NCI-H510A treated with DMSO at 0.1 percent for 48 hours (cell line): ENCODE measurements at places on chromosomes 12 and 14.

GRCh38 chr14:22271838-22272799 lies 316.9 kb downstream of the DAD1 start:
- DNase-seq = no peak

GRCh38 chr14:71988939-71989338 lies 56.7 kb downstream of the RGS6 start:
- DNase-seq = no peak

GRCh38 chr14:47278233-47278842 lies 397.1 kb downstream of the MDGA2 start:
- peak; percentile 29 for DNase-seq

- DNase-seq = no peak
These were observed 147.6 kb downstream of the RIMBP2 start for GRCh38 chr12:130568501-130568900.

DNA sequence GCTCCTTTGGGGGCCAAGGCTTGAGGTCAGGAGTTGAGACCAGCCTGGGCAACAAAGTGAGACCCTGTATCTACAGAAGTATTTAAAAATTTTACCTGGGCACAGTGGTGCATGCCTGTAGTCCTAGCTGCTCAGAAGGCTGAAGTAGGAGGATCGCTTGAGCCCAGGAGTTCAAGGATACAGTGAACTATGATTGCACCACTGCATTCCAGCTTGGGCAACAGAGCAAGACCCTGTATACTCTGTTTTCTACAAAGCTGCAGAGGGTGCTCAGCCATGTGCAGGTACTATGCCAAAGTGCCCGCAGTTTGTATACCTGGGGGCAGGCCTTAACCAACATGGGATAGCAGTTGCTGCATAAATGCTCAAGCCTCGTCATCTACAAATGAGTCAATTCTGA lies 26.8 kb upstream of the CDKL1 start:
- DNase-seq = no peak

DNA sequence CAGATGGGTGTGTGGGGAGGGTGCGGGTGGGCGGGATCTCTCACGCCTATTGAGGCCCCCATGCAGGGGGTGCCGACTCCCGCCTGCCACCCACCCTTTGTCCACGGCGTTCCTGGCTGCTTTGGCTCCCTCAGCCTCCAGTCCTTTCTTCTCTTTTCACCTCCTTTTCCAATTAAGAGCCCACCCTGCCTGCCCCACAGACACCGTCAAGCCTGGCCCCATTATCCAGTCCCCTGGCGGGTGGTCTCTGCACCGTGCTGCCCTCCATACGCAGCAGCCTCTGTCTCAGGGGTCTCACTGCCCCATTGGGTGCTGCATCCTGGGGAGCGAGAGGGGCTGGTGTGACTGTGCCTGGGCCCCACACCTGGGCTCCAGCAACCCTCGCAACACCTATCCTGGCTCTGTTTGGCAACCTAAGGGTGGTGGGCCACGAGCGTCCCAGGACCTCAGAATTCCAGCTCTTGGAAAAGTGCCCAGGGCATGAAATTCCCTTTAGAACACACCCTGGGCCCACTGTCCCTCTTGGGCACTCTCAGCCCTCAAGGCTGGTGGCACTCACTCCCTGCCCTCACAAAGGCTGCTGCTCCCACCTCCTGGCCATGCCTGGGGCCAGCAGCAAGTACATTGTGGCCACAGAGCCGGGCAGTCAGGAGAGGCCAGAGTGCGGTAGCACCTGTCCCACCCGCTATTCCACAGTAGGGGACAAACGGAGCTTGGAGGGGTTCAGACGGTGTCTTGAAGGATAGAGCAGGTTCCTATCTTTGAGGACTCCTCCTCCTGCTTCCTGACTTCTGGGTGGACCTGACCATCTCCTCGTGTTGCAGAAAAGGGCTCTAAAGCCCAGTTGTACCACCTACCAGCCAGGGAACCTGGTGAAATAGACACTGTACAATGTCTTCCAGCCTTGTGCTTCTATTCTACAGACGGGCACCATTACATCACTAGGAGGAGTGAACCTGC lies 114.1 kb downstream of the KIF26A start:
- no peak for DNase-seq

GRCh38 chr14:105473677-105474482 lies 741 bp upstream of the CRIP2 start:
- peak; percentile 57 for DNase-seq

GRCh38 chr12:49364989-49365388 lies 2.3 kb upstream of the SPATS2 start:
- no peak for DNase-seq

GRCh38 chr12:53949631-53950436 lies 4.9 kb upstream of the HOXC12 start:
- peak; percentile 59 for DNase-seq

GRCh38 chr12:32005496-32006125 lies 46.4 kb downstream of the RESF1 start:
- DNase-seq = no peak

- peak; percentile 76 for DNase-seq
These were observed 26.7 kb upstream of the HDAC7 start for GRCh38 chr12:47846294-47846996.

GRCh38 chr14:104925855-104926609 lies 1.4 kb downstream of the PLD4 start:
- no peak for DNase-seq

DNA sequence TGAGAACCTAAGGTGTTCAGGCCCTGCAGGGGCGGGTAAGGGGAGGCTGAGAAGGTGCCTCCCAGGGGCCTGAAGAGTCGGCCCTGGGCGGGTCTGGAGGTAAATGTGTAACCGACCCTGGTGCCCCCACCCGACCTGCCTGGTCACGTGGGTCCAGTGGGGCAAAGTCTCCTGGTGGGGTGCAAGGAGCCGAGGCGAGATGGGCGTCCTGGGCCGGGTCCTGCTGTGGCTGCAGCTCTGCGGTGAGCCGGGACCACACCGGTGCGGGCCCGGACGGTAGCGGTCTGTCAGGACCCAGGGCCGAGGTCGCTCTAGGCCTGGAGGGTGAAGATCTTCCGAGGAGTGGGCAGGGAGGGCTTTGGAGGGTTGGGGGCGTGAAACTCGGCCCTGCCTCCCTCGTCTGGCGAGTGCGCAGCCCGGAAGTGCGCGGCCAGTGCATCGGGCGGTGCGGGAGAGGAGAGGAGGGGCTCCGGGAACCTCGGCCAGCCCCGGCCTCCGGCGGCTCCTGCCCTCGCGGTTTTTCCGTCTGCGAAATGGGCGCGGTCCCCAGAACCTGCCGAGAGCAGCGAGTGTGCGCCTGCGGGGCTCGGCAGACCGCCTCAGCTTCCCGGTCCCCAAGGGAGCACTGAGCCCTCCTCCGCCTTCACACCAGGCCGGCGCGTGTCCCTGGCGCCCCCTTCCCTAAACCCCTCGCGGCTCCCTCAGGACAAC lies at the start of gene AMN:
AMN (plus strand) TSS at position 174 of the 711 bp plus-strand sequence; CDS start at position 200, 26 bp downstream.
- DNase-seq = no peak

GRCh38 chr12:103586791-103587370 lies at the start of gene STAB2:
Gene STAB2, plus strand, starts transcription at chr12:103587273. Its CDS starts 204 bp downstream, at chr12:103587477.
- DNase-seq = no peak

GRCh38 chr12:75137896-75138295 lies 71.7 kb downstream of the KCNC2 start:
- no peak for DNase-seq

DNA sequence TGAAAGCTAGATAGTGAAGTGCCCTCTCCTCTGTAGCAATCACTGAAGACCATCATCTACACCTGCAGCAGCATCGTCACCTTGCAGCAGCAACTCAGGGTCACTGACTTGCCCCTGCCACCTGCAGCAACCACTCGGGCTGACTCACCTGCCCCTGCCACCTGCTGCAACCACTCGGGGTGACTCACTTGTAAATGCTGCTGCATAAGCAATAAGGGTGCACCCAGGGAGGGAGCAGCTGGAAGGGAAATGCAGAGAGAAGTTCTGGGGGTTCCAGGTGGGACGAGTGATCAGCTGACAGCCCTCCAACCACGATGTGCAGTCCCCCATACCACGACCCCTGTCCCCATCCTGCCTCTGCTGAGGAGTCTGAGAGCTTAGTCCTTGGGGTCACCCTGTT lies 357.1 kb upstream of the SFSWAP start:
- DNase-seq = no peak

GRCh38 chr14:100770605-100771120 lies 44.0 kb downstream of the DLK1 start:
- no peak for DNase-seq

DNA sequence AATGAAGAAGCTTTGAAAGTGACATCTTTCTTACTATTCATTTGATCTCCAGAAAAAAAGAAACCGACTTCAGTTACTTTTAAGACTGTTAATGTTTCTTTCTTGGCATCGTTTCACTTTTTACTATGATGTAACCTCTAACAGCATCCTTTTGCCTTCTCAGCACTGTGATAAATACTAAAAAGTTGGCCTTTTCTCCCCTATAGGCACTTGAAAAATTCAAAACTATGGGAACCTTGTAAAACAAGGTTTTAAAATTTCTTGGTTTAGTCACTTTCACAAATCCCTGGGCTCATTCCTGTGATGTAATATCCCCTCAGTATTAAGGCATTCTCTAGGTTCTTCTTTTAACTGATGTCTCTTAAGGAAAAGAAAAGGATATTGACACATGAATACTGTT lies 281.8 kb downstream of the EGLN3 start:
- no peak for DNase-seq

DNA sequence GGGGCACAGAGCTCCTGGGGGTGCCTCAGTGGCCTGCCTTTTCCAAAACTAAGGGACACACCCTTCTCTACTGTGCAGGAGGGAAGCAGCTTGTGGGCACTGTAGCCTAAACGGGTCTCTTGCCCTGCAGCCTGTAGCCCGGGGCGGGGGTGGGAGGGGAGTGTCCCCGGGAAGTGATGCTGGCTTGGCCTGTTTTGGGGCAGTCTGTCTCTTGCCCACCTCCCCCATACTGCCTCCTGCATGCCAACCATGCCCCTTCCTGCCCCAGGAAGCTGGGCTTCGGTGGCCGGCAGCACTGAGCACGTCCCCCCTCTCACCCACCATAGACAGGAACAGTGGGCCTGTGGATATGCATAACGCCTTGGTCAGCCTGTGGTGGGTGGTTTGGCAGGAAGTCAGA lies 43.4 kb downstream of the PRIMA1 start:
- DNase-seq = no peak

- DNase-seq = no peak
These were observed 5.0 kb downstream of the CCND2 start for GRCh38 chr12:4278329-4279197.

DNA sequence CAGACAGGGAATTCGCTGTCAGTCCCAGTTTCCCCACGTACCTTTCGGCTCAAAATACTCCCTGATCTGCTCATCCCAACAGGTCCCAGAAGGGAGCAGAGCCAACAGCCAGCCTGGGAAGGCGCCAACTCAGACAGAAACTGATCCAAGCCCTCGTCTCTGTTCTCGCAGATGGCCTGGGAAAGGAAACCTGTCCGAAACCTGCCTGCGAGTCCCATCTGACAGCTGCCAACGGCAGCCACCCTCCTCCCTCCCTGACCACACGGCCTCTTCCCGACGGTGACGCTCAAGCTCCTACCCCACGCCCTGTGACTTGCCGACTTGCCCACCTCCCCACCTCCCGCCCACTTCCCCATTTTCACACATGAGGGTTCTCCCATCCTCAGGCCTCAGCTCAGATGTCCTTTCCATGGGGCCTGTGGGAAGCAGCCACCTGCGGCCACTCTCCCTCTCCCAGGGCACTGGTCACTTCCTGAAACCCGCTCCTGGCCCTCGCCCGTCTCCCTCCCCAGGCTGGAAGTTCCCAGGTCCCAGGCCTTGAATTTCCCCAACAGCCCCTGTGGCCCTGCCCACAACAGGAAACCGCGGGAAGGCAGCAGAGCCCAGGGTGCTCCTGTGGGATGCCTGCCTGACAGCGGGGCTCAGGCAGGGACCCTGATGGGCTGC lies 60.9 kb upstream of the FBRSL1 start:
- DNase-seq = no peak

- DNase-seq = no peak
These were observed 31.4 kb downstream of the PSMC1 start for GRCh38 chr14:90287791-90288190.

DNA sequence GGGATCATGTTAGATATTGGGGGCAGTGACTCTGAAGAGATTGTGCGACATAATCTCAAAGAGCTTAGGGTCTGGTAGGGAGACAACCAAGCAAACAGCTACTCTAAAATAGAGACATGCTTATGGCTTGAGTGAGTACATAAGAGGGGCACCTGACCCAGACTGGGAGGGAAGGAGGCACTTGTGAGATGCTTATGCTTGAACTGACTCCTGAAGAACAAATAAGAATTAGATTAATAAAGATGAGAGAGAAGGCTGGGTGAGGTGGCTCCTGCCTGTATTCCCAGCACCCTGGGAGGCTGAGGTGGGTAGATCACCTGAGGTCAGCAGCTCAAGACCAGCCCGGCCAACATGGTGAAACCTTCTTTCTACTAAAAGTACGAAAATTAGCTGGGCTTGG lies 19.1 kb downstream of the TMTC2 start:
- no peak for DNase-seq

GRCh38 chr14:23572524-23572828 lies 4.9 kb upstream of the AP1G2 start:
- no peak for DNase-seq

GRCh38 chr12:59940631-59941342 lies 345.0 kb downstream of the SLC16A7 start:
- no peak for DNase-seq

GRCh38 chr14:49089107-49089506 lies 497.1 kb downstream of the RPS29 start:
- no peak for DNase-seq

DNA sequence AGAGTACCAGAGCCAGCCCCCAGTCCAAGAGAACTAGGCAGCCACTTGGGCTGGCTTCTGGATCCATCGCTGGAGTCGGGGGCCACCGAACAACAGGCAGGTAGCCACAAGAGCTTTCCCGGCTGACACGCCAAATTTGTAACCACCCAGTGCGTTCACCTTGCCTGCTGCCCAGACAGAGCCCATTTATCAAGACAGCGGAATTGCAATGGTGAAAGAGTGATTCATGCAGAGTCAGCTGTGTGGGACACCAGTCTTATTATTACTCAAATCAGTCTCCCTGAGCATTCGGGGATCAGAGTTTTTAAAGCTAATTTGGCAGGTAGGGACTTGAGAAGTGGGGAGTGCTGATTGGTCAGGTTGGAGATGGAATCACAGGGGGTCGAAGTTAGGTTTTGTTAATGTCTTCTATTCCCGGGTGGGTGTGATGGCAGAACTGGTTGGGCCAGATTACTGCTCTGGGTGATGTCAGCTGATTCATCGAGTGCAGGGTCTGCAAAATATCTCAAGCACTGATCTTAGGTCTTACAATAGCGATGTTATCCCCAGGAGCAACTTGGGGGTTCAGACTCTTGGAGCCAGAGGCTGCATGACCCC lies 64.3 kb downstream of the PDE6H start:
- no peak for DNase-seq

GRCh38 chr12:40145896-40146295 lies 40.0 kb upstream of the SLC2A13 start:
- DNase-seq = no peak
